ENCODE measurements at places on chromosomes 3 and 15.

DNA sequence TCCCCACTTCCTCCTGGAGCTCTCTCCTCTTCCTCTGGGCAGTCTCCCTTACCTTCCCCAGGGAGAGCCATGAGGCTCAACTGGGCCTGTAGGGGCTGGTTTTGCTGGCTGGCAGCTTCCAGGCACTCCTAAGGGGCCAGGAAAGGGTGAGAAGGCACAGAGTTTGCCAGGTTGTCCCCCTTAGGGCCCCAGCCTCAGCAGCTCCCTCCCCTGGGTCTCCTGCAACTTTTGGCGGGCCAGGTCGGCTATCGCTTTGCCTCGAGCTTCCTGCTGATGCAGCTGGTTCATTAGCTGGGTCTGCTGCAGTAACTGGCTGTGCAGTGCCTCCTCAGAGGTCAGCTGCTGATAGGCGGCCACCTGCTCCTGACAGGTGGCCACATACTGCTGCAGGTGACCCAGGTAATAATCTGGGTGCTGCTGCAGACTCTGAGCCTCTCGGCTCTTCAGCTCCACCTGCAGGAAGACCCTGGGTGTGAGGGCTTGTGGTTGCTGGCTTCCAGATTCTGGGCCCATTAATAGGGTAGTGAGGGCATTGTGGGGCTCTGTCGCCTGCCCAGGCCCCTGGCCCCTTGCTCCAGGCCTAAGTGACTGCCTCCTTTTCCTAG is 29.7 kb upstream of the OR4F6 start:
- DNase-seq, result no peak

- no peak for DNase-seq
Observed at GRCh38 chr3:130834476-130834875, 59.4 kb upstream of the ATP2C1 start.

DNA sequence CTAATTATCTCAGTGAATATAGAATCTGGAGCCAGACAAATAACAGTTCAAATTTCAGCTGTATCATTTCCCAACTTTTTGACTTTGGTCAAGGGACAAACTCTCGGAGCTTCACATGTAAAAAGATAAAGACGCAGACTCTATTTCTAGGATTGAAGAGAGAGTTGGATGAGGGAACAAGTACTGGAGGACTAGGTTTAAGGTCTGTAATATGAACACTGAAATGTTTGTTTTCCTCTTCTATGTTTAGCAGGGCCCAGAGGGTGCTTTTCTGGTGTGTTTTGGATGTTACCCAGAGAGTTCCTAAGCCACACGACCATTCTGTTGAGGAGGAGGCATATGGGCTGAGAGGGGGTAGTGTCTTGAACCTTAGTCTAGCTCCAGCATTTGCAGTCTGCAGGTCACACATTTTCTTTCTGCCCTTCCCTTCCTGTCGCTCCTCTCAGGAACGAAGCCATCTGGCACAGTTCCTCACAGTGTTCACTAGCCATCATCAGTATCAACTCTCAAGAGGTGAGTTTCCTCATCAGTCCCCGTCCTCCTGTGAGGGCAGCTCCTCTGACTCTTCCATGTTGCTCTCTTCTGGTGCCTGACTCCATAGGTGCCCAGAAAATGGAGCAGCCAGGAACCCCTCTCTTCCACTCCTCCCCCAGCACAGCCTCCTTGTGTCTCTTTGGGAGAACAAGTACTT is 250.1 kb downstream of the SQOR start:
- DNase-seq, result no peak

- DNase-seq, result no peak
Observed at GRCh38 chr15:78666010-78666409, 25.0 kb upstream of the CHRNB4 start.

DNA sequence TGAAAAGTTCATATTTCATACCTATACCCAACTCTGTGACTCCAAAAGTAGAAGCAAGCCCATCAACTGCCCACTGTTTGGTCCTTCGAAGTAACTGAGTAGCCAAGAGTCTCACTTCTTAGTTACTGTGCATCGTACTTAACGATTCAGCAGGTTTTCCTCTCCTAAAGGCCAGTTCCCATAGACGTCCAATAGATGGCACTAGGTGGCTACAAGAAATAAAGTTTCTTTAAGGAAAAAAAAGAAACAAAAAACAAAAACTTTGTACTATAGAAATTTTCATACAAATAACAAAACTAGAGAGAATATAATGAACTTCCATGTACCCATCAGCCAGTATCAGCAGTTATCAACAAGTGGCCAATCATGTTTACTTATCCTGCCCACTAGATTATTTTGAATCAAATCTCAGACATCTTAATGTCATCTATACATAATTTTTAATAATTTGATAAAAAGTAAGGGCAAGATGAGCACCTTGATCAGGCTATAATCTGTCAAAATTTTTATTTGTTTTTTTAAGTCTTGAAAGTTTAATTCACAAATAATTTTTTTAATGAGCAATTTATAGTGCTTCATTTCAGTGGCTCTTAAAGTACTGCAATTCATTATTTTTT is 63.8 kb upstream of the ACP3 start:
- no peak for DNase-seq

DNA sequence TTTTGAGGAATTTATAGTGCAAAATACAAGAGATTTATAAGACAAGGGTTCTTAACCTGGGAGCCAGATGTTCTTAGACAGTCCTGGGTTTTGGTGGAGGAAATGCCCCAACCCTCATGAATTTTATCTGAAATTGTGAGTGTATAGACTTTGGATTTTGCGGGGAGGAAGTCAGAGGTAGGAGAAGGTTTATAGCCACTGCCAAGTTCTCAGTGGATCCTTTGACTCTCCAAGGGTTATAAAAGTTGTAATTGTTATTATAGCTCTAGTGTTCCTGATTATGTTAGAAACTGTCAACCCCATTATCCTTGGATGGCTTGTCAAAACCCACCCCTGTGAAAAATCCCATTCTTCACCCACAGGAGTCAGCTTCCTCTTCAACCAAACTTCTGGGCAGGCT is 183.6 kb downstream of the LRTM1 start:
- no peak for DNase-seq

DNA sequence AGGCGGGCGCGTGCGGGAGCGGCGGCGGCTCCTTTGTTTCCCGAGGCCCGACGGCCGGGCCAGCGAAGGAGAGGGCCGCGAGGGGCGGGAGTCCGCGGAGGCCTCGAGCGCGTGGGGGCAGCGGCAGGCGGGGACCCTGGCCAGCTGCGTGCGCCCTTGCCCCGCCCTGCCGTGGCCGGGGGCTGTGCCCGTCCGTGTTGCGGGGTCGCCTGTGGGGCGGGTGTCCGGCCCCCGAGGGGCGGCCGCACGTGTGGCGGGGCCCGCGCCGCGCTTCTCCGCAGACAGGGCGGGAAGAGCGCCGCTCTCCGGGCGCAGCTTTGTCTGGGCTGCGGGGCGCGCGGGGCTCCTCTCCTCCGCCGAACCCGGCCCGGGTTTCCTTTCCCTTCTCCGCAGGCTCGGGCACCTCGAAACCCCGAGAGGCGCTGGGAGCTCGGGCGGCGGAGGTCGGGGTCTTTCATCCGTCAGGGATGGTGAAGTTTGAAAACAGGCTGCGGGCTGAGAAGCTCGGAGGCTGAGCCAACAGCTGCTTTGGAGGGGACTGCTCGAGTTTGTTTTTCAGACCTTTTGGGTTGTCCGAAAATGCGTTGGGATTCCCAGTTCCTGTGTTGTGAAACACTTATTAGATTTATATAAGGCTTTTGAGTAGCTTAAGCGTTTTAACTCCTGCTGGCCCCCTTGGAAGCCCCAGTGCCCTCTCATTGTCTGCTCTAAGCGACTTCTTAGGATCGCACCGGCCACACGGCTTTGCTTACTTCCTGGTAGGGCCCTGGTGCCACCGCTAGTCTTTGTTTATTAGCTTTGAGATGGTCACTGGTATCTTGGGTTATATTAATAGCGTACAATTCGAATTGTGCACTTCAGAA is 817 bp downstream of the USP3 start:
- peak; percentile 56 for DNase-seq

DNA sequence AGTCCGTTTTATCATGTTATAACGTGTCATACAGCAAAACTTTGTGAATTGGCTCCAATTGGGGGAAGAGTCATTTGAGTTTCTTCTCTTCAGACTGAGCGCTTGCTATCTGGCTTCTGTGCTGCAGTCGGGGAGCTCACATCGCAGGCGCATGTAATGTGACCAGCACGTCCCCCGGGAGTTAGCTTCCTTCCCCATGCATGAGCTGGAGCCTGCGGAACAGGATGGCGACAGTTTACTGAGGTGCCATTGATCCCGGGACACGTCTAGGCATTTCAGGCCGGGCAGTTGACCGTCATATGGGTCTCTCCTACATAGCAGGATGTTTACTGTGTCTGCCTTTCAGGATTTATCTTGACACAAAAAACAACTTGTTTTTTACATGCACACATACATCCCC is 44.8 kb downstream of the CMTM8 start:
- peak; percentile 54 for DNase-seq

Data from heart right ventricle (tissue), 16 donors.